Hematopoietic multipotent progenitor cell (in vitro differentiated cells): ENCODE measurements at places on chromosomes 5 and 9.

- DNase-seq, result no peak
Observed at GRCh38 chr5:137994556-137994955, 38.3 kb downstream of the FAM13B start.

- DNase-seq, result no peak
Observed at GRCh38 chr9:125707472-125707804, 430 bp upstream of the MAPKAP1 start.

GRCh38 chr5:159403906-159404681, 73.8 kb upstream of the IL12B start:
- DNase-seq, result no peak

DNA sequence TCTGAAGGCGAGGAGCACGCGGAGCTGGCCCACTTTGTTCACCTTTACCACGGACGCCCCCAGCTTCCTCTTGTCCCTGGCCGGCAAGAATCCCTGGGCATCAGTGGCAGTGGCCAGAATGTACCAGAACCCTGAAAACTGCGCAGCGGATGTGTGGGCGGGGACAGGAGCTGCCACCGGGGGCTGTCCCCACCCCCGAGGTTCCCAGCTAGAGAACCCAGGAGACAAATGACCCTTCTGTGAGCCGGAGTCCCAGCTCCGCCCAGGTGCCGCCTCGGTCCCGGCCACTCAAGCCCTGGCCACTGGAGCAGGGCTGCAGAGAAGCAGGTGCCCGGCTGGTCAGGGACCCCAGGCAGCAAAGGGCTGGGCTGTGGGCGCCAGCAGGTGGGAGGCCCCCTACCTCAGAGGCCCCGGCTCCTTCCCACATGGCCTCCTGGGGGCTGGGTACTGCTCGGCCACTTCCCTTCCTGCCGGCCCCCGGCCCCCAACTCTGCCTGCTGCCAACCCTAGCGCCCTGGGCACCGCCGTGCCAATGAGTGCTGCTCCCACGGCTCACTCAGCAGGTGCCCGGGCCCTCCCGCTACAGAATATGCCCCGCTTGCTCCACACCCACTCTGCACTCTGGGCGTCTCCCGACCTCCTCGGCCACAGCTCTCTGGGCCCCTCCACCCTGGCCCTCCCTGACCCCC, 713 bp downstream of the LCN10 start:
- DNase-seq, result no peak

- peak; percentile 36 for DNase-seq
Observed at GRCh38 chr9:21770871-21771560, 31.4 kb upstream of the MTAP start.

- no peak for DNase-seq
Observed at GRCh38 chr5:112784726-112785125, 47.0 kb downstream of the APC start.

DNA sequence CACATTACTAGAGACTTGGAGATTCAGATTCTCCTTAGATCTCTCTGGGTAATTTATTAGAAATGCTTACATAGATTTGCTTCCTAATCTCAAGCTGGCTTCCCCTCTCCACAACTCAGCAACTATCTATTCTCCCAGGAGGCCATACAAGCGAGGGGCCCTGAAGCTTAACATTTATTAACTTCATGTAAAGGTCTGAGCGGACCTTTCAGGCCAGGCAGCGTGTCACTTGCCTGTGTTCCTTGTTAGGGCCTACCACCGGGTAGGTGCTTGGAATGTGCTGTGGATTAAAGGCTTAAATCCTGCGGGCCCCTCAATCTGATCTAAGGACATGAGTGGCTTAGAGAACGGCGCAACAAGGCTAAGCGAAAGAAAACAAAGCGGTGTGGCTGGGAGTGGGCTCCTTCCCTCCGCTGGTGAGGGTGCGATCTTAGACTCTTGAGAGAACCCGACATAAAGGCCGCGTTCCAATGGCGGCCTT, 712 bp upstream of the HSPA4 start:
- DNase-seq, result no peak

- no peak for DNase-seq
Observed at GRCh38 chr9:36189976-36190375, 745 bp upstream of the CLTA start.

DNA sequence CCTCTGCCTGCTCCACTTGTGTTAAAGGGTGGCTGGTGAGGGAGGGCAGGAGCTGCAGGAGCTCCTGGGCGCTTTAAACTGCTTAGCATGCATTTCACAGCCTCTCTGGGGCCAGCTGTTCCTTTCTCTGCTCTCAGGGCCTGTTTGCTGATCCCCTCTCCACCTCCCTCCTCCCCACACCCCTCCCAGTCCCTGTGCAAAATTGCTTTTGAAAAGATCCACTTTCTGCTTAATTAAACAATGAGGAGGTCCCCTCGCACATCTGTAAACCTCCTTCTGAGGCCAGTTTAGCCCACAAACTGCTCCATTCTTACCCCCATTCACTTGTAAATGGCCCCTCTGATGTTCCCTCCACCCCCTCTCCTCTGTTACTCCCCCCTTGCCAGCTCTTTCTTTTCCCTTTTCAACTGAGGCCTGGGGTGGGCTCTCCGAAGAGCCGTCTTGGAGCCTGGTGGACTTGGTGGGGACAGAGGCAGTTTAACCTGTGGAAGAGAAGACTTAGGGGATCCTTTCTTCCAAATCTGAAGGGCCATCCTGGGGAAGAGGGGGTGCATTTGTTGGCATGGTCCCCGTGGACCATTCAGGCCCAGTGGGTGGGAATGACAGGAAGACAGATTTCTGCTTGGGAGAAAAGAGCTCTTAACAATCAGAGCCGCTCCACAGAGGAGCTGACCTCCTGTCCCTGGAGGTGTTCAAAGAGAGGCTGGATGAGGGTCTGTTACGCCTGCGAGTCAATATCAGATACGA, 12.0 kb downstream of the URM1 start:
- no peak for DNase-seq

DNA sequence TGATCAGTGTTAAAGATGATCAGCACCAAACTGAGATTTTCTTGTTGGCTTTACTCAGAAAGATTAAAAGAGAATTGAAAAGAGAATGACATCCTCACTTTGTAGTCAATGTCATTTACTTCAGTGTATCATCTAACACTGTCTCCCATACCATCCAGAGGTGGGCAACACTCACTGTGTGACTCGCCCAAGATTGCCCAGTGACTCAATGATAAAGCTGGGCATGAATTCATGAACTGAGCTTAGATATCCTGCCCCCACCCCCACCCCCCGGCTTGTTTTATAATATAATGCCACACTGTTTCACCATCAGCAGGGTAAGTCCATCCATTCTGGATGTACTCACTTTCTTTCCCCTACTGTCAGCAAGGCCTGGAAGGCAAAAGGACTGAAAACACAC, 242.2 kb downstream of the FAM114A2 start:
- DNase-seq, result no peak

DNA sequence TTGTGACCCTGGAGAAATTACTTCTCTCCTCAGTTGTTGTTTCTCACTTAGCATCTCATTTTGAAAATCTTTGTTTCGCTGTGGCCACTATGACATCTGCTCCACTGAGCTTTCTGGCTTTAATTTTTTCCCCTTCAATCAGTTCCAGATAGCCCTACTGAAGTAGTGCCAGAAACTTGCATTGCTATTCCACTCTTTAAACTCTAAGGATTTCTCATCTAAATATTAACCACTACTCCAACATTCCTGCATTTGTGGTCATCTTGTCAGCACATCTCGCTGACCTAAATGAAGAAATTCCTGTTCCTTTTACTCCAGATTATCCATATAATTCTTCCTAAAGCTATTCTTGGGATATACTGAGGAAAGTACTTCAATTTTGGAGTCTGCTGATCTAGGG, 15.3 kb upstream of the NOL6 start:
- DNase-seq, result no peak

- no peak for DNase-seq
Observed at GRCh38 chr5:168353216-168353957, 61.9 kb downstream of the WWC1 start.

DNA sequence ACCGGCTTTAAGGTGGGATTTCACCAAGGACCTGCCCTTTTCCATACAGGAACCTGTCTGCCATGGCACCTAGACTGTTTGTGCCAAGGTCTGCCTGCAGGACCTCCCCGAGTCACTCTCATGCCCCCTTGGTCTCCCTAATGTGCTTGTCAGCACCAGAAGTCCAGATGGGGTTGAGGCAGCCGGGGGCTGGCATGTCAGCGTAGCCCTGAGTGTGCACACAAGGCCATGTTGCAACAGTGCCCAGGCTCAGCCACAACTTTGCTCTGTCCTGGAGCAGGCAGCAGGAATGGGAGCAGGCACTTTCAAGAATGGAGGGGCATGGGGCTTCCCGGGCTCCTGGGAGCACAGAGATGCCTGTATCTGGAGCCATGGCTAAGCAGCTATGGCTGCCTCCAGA, 621.5 kb downstream of the CDH9 start:
- DNase-seq, result no peak

- DNase-seq, result no peak
Observed at GRCh38 chr5:164346785-164347630, 841.6 kb downstream of the MAT2B start.

GRCh38 chr5:32574540-32575175, 10.7 kb upstream of the SUB1 start:
- DNase-seq, result no peak

DNA sequence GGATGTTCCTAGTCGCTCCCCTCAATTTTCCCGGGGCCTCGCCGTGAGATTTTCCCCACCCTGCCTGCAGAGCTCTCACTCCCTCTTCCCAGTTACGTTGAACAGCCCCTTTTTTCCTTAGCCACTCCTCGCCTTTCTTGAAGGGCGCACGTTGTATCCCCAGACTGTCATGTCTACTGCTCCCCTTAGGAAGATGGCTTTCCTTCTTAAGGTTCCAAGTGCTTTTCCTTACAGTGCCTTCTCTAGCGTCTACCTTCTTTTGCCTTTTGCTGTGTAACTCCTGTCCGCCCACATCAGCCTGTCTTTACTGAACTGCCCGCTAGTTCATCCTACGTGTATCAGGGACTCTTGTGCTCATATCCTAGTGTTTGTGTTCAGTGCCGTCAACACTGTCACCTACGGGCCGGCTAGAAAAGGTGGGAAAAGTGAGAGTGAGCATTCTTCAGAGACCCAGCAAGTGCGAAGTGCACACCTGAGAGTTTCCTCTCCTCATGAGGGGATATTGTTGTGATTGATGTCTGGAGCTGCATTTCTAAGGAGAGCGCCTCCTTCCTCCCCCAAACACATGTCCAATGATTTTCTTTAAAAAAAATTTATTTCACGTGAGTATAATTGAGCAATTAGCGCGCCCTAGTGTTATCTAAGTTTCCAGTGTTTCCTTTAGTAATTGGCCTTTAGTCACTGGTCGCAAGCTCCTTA, 764 bp downstream of the CAMLG start:
- peak; percentile 80 for DNase-seq

DNA sequence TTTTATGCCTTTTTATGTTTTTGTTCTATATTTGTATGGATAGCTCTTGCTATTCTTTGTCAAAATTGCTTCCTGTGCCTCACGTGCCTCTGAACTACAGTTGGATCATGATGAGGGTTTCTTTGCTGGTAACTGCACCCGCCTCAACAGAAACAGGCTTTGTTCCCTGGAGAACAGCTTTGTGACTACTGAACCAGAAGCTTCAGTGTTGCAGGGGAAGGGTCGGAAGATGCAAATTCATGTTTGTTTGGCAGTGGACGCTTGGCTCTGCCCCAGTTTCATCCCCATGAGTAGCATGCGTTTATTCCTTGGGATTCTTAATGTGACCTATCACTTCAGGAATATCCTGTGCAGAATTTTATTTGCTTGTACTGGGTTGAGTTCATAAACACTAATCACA, 959.1 kb upstream of the WWC1 start:
- no peak for DNase-seq

DNA sequence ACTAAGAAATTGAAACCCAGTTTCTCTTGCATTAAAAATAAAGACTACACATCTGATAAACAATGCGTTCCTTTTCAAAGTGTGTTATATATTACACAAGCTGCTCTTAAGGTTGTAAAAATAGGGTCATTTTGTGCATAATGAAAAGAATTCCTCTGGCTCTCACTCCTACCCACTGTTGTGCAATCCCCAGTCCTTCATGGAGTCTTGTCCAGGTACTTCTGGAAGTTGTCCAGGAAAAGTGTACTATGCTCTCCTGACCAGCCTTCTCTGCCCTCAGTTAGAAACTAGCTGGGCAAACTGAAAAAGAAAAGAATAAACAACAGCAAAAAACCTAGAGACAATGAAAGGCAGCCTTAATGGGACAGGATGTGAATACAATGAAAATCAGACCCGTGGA, 345.5 kb upstream of the PAPPA start:
- no peak for DNase-seq

DNA sequence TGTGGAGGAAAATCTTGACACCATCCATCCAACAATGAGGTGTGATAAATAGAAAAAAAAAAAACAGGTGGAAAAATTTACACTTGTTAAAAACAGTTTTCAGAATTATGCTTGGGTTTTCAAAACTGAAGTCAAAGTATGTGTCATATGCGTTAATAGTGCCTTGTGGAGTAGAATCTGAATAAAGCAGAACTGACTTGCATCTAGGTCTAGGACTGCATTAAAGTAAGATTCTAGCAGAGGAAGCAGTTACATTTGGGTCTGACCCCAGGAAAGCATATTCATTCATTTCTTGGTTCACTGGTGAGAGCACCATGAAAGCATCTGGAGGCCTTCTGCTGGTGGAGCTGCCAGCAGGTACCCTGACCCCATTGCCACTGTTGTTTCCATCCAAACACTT, 89.0 kb downstream of the MARCHF3 start:
- no peak for DNase-seq

DNA sequence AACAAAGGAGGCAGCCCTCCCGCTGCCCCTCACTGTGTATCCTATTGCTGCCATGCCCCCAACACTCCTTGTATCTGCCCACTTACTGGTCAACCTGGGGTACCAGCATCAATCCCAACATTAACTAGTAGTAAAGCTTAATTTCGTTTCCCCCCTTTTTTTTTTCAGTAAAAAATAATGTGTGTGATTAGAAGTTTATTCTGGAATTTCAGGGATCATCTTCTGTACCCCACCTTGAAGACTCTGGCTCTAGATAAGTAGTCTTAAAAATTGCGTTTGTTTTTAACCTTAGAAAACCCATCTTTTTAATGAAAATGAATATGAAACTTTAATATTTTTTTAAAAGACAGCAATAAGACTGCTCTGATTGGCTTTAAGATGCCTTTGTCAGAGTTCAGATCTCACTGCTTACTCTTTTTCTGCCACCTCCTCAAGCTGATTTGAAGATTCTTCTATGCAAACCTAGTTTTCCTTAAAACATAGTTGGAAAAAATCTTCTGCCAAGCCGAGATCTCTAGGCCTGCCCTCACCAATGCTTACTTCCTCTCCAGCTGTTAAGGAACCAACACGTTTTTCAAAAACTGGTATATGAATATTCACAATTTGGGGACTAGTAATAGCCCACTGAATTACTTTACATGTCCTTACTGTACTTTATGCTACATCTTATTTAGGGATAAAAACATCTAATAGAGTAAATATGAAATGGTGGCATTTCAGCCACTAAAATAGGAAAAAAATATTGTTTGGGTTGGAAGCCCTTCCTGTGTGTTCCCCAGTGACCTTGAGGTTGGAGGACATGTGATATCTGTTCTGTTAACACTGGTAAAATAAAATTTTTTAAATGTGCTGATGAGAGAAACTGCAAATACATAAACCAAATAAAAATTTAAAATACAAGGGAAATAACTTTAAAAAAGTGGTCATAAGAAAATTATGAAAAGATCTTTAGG, 4.0 kb upstream of the RHOBTB3 start:
- DNase-seq, result no peak
